ENCODE measurements at places on chromosomes 2 and 18.

- DNase-seq: no peak
These were observed 140.1 kb downstream of the NR4A2 start for GRCh38 chr2:156192468-156192867.

GRCh38 chr2:31688282-31688681 lies 107.5 kb upstream of the SRD5A2 start:
- DNase-seq: no peak

- no peak for DNase-seq
These were observed 628.6 kb downstream of the NR4A2 start for GRCh38 chr2:155703917-155704316.

DNA sequence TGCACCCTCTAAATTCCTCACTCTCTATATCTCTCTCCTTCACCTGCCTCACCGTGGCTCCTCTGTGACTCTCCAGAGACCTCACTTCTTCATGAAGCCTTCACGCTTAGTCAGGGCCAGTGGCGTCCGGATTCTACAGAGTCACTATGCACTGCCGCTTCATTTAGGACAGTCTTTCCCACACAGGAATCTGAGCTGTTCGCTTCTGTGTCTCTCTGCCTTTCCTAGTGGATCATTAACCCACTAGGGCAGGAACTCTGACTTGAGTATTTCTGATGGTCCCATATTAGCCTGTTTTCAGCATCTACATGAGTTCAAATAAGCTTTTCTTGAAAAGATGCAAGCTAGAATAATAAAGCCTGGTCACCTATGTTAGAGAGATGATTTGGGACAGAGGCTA lies 180.2 kb upstream of the DOK6 start:
- no peak for DNase-seq

DNA sequence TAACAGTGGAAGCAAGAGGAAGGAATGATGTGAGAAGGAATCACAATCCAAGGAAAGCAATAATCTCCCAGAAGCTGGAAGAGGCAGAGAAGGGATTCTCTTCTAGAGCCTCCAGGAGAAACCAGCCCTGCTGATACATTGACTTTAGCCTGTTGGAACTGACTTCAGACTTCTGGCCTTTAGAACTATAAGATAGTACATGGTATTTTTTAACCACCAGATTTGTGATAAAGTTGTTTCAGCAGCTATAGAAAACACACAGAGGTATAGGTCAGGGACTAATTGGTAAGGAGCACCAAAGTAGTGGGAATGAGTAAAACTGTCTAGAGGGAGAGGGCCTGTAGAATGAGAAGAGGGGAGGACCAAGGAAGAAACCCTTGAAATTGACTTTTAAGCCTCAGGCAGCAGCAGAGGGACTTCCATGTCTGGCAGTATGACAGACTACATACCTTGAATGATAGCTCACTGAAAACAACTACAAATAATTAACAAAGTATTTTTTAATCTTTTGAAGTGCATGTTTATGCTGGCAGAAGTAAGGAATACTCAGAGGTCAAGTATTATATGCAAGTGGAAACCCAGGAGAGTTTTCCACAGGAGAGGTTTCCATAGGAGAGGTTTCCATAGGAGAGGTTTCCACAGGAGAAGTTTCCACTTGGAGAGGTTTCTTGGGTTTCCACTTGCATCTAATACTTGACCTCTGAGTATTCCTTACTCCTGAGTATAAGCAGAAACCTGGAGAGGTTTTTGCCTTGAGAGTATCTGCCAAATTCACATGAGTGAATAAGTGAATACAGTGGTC lies 33.8 kb upstream of the TMEM17 start:
- no peak for DNase-seq

DNA sequence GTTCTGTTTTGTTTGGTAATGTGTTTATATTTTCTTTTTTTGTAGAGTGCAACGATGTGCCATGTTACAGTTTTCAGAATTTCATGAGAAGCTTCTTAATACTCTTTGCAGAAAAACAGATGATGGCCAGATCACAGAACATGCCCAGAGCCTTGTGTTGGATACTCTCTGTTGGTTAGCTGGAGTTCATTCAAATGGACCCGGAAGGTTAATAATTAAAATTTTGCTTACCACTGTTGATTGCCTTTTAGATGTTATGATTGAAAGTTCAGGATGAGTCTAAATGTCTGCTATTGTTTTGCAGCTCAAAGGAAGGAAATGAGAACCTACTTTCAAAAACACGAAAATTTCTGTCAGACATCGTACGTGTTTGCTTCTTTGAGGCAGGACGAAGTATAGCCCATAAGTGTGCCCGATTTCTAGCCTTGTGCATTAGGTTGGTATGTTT lies 85.2 kb downstream of the BIRC6 start:
- DNase-seq: no peak

- DNase-seq: no peak
These were observed 18.3 kb upstream of the TNS1 start for GRCh38 chr2:218020966-218021535.

DNA sequence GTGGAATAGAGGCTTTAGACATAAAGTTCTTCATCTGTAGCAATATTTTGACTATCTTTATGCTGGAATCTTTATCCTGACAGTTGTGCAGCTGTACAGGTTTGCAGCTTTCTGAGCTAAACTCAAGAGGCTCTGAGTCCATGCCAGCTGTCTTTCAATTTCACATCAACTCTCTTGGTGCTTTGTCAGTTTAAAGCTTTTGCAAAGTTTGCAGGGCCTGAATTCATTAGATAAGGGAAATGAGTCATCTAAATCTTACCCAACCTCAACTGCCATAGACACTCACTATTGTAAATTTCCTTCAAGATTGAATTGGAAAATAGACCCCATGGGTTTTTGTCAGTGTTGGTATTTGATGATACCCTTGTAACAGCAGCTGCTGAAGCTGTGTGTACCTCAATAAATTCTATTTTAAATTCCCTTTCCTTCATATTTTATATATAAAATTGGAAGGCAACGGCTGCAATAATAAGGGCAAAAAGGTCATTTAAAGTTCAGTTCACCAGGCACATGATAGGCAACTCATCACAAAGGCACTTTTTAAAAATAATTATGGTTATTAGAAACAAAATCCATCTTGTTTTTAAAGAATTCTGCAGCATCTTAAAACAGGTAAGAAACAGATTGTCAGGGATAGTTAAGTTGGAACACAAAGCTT lies 169.9 kb upstream of the SLC39A10 start:
- no peak for DNase-seq

DNA sequence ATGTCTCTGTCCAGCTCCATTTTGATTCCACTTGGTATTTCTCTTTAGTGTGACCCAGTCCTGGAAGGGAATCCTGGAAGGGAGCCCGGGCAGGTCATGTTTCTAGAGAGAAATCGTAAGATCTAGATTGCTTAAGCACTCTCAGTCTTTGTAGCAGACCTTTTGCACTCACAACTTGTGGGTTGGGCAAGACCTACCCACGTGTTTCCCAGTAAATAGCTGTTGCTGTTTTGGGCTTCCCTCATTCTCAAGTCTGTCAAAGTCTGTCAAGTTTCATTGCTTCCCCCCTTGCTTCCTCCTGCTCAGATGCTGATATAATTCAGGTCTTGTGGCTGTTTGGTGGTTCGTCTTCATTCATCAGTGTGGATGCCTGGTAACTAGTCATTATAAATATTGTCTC lies 17.4 kb upstream of the NEMP2 start:
- no peak for DNase-seq

DNA sequence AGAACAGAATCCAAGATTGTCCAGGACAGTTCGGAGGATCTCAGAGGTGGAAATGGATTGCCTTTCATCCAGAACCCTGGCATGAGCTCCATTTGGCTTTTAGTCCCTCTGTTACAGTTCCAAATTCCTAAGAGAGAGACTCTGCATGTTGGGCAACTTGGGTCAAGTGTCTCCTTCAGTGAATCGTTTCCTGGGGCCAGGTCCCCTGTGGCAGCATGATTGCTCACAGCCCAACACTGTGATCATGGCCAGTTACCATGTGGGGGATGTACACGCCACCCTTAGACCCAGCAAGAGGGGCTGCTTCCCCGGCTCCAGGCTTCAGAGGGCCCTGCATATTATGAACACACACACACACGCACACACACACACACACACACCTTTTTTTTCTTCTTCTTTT lies 118.6 kb upstream of the GLI2 start:
- DNase-seq: no peak

DNA sequence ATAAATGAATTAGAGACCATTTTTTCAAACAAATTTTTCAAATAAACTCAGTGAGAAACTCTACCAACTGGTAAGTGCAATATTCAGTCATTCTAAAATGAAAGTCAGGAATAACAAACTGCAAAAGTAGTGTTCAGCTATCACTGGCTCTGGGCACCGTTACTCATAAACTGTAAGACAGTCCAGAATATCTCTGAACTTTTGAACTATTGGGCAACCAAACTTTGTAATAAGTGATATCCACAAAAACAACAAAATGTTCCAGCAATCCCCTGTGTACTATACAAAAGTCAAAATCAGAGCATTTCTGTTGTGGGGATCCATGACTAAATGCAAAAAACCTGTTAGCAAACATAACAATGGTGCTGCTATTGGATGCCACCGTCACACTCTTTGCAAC lies 56.3 kb downstream of the SLC25A12 start:
- DNase-seq: no peak
